A172 (cell line): ENCODE measurements at places on chromosomes 3 and 15. TPM values are rescaled to one million over a fixed set of nuclear protein-coding genes. Genes with fewer than 3 reads are reported as not detected.

GRCh38 chr3:81936817-81937216, 175.4 kb upstream of the GBE1 start:
- DNase-seq: no peak

Gene WHAMM
- 4.7 and 6.3 TPM in 2 replicates for total RNA-seq

Gene TRIM42
- not detected in 2 replicates for total RNA-seq

- DNase-seq: no peak
Observed at GRCh38 chr3:183158113-183158512, 4.4 kb downstream of the LAMP3 start.

GRCh38 chr15:78052545-78052944, 25.0 kb downstream of the TBC1D2B start:
- DNase-seq: no peak

Gene KBTBD8
- 3.0 and 5.0 TPM in 2 replicates for total RNA-seq

Gene RBMS3
- 12.3 and 14.9 TPM in 2 replicates for total RNA-seq

DNA sequence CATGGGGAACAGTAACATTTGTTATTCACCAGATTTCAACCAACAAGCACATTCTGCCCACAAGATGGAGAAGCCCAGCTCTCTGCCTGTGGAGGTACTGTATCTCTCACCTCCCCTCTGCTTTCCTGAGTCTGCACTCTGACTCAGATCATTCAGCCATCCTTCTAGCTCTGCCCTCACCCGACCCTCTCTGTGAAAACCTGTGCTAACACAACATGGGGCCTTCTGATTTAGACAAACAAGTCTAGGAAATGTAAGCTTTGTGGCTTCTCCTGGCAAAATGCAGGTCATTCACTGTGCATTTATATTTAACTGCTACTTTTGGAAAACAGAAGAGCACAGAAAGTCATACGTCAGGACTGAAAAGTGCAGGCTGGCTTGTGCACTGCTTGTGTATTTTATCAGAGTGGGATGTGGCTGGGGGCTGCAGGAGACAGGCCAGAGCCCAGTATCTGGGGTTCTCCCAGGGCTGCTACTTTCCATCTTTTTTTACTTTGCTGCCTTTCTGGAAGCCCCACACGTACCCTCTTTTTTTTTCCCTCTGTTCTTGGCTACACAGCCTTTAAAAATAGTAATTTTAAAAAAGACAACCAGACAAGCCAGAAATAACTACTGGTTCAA, 50.8 kb downstream of the SUSD5 start:
- DNase-seq: no peak

- DNase-seq: no peak
Observed at GRCh38 chr3:193822492-193823212, 229.6 kb downstream of the OPA1 start.

GRCh38 chr3:134267996-134268395, 17.3 kb upstream of the RYK start:
- no peak for DNase-seq

GRCh38 chr3:45048244-45048643, 22.1 kb downstream of the CLEC3B start:
- peak; percentile 33 for DNase-seq

GRCh38 chr3:45273681-45274515, 47.8 kb upstream of the TMEM158 start:
- DNase-seq: peak; percentile 2

Gene XCR1
- not detected in 2 replicates for total RNA-seq

GRCh38 chr3:176939022-176939817, 258.1 kb downstream of the TBL1XR1 start:
- DNase-seq: peak; percentile 82
